ENCODE measurements at places on chromosomes 11 and 22.

GRCh38 chr11:47409440-47410369, 1.3 kb downstream of the SLC39A13 start:
- DNase-seq = no peak

DNA sequence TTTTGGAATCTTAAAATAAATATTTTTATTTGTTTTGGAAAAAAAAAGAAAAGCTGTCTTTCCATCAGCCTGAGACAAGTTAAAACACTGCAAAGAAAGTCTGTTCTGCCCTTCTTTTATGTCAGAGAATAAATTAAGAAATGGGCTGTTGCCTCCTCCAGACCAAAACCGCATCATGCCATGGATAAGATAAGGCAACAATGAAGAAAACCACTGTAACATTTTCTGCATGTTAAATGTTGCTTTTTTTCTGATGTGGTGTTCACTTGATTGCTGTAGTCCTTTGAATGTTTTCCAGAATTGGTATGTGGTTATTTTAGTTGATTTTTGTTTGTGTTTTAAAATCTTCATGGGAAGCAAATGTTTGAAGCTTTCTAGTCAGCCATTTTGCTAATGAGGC, 319.2 kb upstream of the CNTN5 start:
- no peak for DNase-seq

GRCh38 chr11:109933126-109933525, 160.1 kb upstream of the ZC3H12C start:
- DNase-seq = no peak

DNA sequence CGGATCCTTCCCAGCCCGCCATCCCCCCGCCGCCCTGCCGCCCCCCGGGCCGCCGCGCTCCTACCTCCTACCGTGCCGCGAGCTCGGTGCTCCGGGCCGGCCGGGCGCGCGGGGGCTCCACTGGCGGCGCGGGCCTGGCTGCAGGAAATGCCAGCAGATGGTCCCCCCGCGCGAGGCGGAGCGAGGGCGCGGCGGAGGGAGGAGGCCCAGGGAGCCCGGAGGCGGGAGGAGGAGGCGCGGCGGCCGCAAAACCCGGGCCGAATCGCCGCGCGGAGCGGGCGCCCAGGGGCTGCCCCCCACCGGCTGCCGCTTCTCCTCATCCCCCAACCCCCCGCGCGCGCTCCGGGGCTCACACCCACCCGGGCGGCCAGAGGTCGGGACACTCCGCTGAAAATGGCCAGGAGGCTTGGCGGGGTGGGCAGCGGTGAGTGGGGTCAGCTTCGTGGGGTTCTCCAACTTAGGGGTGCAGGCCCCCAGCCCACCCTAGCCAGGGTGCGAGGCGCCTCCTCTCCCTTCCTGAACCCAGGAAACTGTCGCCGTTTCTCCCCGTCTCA, at the start of gene OSBPL5:
TSS of gene OSBPL5 (minus strand) at position 159 of the 554 bp plus-strand sequence. CDS start 36,162 bp downstream, outside the sequence.
- DNase-seq = no peak

DNA sequence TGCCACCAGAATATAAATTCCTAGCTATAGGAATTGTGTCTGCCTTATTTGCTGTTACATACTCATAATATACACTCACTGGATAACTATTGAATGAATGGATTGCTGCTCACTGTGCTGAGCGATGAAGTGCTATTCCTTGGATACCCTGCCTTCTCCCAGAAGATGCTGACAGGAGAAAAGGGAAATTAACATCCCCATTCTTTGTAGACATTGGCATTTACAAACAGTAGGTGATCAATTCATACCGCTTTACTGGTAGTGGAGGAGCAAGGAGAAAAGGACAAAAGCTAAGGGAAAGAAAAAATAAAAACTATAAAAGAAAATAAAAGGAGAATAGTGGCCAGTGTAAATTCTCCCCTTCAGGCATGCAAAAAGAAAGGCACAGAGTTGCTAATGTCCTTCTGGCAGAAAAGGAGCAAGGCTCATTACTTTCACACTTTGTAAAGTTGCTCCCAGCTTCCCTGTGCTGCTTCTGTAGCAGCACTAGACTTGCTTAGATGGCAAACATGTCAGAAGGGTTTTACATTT, 183.0 kb downstream of the LUZP2 start:
- no peak for DNase-seq

DNA sequence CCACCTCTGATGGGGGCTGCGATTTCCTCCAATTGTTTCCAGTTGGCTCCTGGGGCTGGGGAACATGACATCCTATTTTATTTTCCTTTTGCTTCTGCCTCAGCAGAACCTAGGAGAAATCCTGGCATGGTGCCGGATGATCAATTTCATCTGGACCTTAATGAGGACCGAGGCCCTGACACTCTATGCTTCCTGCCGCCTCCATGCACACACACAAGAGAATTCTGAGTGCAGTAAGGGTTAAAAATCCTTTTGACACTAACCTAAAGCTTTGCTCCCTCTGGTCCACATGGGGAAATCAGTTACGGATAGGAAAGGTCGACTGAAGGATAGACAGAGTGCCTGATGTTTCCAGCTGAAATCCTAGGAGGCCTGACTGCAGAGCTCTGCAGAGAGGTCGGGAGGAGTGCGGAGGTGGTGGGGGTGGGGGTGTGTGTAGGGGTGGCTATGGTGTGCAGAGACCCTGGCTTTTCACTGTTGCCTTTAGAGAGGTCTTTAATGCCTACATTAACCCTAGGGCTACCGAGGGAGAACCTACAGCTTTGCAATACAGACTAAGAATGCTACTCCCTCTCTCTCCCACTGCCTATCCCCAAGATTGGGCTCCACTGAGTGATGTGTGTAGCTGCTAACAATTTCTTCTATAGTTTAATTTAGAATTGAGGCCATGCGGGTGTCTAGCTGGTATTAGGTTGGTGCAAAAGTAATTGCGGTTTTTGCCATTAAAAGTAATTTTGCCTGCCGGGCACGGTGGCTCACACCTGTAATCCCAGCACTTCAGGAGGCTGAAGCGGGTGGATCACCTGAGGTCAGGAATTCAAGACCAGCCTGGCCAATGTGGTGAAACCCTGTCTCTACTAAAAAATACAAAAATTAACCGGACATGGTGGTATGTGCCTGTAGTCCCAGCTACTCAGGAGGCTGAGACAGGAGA, 53.6 kb upstream of the INCENP start:
- no peak for DNase-seq

GRCh38 chr11:19974886-19975285, 185.4 kb downstream of the DBX1 start:
- DNase-seq = no peak

DNA sequence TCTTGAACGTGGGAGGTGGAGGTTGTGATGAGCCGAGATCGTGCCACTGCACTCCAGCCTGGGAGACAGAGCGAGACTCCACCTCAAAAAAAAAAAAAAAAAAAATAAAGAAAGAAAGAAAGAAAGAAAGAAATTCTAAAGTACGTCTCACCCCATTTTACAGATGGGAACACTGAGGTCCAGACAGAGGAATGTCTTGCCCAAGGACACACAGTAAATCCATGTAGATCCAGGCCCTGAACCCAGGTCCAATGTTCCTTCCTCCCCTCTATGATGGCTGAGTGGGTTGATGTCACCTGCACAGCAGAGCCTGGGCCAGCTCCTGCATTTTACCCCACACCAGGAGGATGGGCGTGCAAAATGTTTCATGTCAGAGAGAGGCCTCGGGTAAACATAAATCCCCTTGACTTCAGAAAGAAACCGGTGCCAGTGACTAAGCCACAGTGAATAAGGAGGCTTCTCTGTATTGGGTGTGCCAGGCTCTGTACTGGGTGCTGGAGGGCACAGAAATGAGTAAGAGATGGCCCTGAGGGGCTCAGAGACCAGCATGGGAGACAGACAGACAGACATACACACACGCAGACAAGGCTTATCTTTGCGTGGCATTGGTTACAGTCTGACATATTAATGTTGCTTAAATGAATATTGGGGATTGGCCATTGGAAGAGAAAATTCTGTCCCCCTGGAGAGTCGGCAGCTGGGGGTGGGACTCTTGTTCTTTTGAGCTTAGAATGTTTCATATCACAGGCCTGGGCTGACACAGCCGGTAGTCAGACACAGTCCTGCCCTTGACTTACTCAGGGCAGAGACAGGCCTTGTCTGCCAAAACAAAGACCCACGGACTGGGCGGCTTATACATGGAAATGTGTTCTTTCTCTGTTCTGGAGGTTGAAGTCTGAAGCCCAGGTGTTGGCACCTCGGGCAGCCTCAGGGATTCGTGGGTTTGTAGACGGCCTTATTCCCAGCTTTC, 105.4 kb downstream of the MIAT start:
- no peak for DNase-seq

- DNase-seq = no peak
Observed at GRCh38 chr11:84607975-84608836, 1018.9 kb downstream of the DLG2 start.

DNA sequence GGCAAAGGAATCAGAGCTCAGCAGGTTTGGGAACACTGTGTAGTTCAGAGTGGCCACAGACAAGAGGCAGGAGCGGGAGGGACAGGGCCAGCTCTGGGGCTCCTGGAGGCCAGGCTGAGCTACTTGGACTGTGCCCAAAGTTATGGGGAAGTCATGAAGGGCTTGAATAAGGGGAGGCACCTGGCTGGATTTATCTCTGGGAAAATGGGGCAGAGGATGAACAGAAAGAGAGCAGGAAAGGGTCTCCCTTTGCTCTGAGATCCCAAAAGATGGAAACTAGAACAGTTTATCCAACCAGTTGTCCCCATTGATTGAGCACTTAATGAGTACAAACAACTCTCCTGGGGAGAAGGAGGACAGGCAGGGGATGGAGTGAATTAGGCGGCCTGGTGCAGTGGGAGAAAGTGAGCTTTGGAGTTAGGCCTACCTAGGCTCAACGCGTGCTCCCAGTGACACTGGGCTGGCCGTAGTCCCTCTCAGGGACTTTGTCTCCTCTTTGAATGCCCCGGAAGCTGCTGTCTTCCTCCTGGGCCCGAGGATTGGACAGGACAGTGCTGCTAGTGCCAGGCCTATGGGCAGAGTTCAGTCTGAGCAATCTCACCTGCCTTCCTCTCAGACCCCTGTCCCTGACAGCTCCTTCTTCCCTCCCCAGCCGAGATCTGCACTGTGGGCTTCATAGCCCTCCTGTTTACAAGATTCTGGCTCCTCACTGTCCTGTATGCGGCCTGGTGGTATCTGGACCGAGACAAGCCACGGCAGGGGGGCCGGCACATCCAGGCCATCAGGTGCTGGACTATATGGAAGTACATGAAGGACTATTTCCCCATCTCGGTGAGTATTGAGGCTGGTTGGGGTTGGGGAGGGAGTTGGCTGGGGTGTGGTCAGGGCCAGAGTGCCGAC, 2.0 kb downstream of the MOGAT2 start:
- no peak for DNase-seq

GRCh38 chr11:46348566-46349401, 1.5 kb downstream of the DGKZ start:
- no peak for DNase-seq

All from T follicular helper cell (primary cell).